ENCODE measurements at places on chromosomes 6 and 20. TPM values are rescaled to one million over a fixed set of nuclear protein-coding genes. Genes with fewer than 3 reads are reported as not detected.

DNA sequence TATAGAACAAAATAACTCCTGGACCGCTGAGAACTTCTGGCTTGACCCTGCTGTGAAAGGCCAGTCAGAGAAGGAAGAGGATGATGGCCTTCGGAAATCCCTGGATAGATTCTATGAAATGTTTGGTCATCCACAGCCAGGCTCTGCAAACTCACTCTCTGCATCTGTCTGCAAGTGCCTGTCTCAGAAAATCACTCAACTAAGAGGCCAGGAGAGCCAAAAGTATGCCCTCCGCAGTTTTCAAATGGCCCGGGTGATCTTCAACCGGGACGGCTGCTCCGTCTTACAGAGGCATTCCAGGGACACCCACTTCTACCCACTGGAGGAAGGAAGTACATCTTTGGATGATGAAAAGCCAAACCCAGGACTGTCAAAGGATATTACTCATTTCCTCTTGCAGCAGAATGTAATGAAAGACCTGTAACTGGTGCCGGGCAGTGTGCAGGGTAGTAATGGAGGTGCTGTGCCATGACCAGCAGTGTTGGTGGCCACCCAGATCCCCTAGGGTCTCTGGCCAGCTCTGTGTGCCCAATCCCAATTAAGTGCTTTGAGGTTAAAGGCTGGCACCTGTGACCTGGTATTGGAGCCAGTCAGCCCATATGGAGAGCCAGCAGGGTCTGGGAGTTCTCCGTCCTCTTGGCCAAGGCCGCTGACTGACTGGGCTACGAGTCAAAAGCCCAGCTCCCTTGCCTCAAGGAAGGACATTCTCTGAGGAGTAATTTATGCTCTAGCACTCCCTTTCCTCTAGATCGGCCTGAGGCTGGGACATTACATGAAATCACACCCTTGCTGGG lies 87.1 kb downstream of the TRMT6 start:
- H3K27ac ChIP-seq, result peak overlapping the region; percentile 60
- H3K4me1 ChIP-seq, result peaks cover 32% of the 10 kb centered on the region
- DNase-seq, result peak; percentile 74
- no peaks in the 10 kb centered on the region for H3K36me3 ChIP-seq

GRCh38 chr20:36493801-36494114 lies 47.6 kb upstream of the MYL9 start:
- H3K27me3 ChIP-seq, result no peaks in the 10 kb centered on the region
- H3K36me3 ChIP-seq, result peaks cover 26% of the 10 kb centered on the region
- DNase-seq, result peak; percentile 92
- H3K4me1 ChIP-seq, result peaks cover 16% of the 10 kb centered on the region
- H3K4me3 ChIP-seq, result no peak overlapping the region
- H3K27ac ChIP-seq, result peak overlapping the region; percentile 76

DNA sequence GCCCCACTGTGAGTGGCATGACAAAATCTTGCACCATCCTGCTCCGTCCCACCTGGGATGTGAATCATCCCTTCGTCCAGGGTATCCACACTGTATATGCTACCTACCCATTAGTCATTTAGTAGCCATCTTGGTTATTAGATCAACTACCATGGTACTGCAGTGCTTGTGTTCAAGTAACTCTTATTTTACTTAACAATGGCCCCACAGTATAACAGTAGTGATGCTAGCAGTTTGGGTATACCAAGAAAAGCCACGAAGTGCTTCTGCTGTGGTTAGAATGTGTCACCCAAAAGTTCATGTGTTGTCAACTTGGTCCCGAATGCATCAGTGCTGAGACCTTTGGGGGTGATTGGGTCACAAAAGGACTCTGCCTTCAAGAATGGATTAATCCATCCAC lies 11.7 kb downstream of the OSER1 start:
- no peak overlapping the region for H3K4me3 ChIP-seq
- no peak for DNase-seq
- no peaks in the 10 kb centered on the region for H3K27me3 ChIP-seq
- H3K4me1 ChIP-seq, result peaks cover 10% of the 10 kb centered on the region
- H3K27ac ChIP-seq, result no peak overlapping the region

DNA sequence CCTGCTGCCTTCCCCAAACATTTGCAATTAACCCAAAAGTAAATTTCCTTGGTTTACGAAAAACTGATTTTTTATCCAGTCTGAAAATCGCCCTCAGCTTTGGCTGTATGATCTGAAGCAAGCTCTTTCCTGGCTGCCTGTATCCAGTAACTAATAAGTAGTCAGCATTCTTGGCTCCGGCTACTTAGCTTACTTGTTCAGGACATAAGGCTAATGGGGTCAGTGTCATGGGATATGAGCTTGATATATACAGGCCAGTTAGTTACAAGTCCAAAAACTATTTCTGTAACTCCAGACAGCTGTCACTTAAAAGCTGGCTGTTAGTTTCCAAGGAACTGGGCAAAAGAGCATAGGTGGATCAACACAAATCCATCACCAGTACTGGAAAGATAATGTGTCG lies 56.2 kb downstream of the KHDC1L start:
- H3K36me3 ChIP-seq, result no peaks in the 10 kb centered on the region
- no peaks in the 10 kb centered on the region for H3K27me3 ChIP-seq
- H3K4me3 ChIP-seq, result no peak overlapping the region

DNA sequence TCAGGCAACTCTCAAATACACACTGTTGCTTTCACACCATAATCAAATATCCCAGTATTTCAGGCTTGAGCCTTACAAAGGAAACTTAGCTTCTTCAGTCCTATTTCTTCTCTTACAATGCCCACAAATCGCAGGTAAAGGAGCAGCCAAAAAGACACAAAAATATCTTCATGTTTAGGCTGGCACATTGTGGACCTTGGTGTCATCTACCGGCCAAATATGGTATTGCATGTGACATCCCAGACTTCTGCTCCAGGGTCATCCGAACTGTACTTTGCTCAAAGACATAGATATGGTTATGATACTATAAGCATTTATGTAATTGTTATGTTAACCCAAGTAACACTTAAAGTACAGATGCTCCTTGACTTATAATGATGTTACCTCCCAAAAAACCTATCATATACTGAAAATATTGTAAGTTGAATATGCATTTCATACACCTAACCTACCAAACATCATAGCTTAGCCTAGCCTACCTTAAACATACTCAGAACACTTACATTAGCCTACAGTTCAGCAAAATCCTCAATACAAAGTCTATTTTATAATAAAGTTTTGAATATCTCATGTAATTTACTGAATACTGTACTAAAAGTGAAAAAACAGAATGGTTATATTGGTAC lies 4.6 kb downstream of the OR2H2 start:
- no peak overlapping the region for H3K4me3 ChIP-seq
- peak; percentile 77 for DNase-seq
- no peaks in the 10 kb centered on the region for H3K4me1 ChIP-seq
- no peaks in the 10 kb centered on the region for H3K36me3 ChIP-seq
- H3K27me3 ChIP-seq, result no peaks in the 10 kb centered on the region
- H3K27ac ChIP-seq, result no peak overlapping the region

DNA sequence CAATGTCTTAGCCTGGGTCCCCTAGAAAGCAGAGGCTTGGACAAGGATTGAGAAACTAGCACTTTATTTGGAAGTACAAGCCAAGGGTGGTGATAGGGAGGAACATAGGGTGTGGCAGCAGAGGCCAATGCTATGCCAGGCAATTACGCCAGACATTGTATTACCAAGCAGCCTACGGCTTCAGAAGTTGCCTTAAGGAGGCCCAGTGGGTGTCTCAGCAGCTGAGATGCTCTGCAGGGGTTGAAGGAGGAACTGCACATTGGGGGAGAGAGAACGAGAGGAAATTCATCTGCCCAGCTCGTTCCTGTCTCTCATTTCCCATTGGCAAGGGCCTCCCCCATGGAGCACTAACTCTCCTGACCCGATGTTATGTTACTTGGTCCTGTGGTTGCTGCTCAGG lies 859 bp downstream of the C20orf202 start:
- no peaks in the 10 kb centered on the region for H3K4me1 ChIP-seq
- H3K4me3 ChIP-seq, result no peak overlapping the region
- H3K27me3 ChIP-seq, result no peaks in the 10 kb centered on the region
- no peak overlapping the region for H3K27ac ChIP-seq
- DNase-seq, result no peak
- H3K36me3 ChIP-seq, result no peaks in the 10 kb centered on the region

DNA sequence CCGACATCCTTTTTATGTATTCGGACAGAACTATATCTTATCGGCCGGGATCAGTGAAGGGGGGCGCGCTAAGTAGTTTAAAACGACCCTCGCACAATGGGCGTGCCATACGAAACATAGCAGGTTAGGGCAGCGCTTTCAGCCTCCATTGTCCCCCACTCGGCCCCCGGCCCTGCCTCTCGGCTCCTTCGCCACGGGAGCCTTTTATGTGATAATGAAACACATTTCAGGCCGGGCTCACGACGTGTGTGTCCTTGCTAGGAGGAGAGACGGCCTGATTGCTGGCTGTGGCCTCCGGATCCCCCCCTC lies 5.3 kb downstream of the FOXA2 start:
- H3K36me3 ChIP-seq, result no peaks in the 10 kb centered on the region
- no peaks in the 10 kb centered on the region for H3K4me1 ChIP-seq
- no peak overlapping the region for H3K27ac ChIP-seq
- H3K27me3 ChIP-seq, result peaks cover 81% of the 10 kb centered on the region
- DNase-seq, result no peak
- H3K4me3 ChIP-seq, result no peak overlapping the region

The F13A1 gene
- total RNA-seq, result 337 TPM

The SYCP2L gene
- 1.6 TPM for total RNA-seq

Measured in adrenal gland (tissue), 19 donors.